ENCODE measurements at places on chromosomes 11 and 22.

DNA sequence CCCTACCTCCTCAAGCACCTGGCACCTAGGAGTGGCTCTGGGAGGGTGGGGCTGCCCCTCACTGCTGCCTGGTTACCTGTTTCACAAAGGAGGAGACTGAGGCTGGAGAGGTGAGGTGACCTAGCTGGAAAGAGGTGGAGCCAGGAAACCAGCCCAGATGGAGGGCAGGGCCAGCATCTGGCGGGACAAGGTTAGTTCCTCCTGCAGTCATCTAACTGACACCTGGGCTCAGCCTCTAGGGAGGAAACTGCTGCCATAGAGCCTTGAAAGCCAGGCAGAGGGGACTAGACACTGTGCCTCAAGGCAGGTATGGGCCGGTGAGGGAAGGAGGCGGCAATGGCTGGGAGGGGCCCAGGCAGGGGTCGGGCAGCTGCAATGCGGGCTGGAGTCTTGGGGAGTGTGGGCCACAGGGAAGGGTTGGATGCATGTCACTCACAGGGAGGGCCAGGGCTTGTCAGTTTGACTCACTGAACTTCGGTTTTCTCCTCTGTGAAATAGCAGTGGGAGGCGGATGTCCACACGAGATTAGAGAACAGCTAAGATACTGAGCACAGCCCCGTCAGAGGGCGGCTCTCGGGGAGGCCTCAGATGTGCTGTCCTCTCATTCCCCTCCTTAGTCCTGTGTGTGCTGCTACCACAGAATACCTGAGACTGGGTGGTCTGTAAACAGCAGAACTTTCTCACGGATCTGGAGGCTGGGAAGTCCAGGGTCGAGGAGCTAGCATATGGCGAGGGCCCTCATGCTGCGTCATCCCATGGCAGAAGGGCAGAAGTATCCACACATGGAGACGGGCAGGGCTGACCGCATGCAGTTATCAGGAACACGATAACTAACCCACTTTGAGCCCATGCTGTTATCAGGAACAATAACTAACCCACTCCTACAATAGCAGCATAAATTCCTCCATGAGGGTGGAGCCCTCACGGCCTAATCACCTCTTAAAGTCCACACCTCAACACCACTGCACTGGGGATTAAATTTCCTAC, 16.1 kb downstream of the MGAT3 start:
- no peak for DNase-seq

DNA sequence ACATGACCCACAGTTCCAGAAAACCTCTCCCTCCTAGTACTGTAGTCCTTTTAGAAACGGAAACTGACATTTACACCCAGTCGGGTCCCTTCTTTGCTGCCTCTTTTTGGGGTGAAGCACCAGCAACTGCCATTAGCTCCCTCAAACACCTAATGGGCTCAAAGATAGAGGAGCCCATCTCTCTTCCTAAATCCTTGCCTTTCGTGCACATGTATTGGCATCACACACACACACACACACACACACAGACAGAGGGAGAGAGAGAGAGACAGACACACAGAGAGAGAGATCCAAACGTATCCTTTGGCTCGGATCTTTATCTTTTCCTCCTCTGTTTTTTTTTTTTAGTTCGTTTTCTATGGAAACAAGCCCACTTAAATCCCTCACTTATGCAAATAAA, 716 bp downstream of the GRM5 start:
- DNase-seq, result no peak

- DNase-seq, result no peak
These were observed at the start of gene NAALADL1 for GRCh38 chr11:65058419-65059054. TSS of gene NAALADL1 (minus strand) at chr11:65058553. CDS start at chr11:65058521, 32 bp downstream.

DNA sequence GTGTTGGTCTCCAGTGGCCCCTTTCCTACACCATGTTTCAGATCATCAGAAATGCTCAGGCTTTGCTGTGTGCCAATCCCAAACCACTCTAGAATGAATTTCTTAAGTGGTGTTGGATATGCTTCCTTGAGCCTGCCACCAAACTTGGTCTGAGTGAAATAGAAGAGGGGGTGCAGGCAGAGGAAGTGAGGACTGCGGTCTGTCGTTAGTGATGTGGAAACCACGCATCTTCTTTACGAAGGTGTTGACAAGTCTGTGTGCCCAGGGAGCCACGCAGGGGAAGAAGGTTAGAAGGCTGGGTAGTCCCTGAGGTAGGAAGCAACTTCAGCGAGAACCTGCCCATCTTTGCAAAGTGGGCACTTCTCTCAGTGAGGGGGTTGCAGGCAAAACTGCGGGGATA, 187.4 kb upstream of the NAV2 start:
- DNase-seq, result no peak

- DNase-seq, result no peak
These were observed 118.8 kb upstream of the CADM1 start for GRCh38 chr11:115623021-115623451.

GRCh38 chr11:1108246-1108900, 33.7 kb downstream of the MUC2 start:
- DNase-seq, result no peak

DNA sequence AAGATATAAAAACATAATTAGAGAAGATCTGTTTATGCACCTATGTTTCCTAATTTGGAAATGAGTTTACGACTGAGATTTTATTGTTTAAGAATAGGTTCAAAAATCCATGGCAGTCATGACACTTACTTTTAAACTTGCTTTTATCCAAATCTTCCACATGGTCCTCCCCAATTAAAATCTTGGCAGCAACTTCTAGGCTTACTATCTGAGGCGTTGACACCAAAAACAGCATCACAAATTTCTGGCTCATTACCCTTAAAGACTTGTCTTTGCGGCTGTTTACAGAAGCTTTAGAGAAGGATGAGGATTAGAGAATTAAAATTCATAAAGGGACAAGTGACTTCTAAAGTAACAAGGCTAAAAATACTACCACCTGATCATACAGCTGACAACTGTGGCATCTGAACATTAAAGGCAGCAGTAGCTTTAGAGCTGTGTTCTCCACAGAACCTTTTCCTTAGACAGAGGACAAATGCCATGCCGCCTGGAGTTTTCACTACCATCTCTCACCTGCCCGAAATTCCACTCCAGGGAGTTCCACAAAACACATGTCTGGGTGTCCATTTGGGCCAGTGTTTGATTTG, 6.4 kb downstream of the E2F8 start:
- no peak for DNase-seq

Data from Kasumi-1 (cell line).